ENCODE measurements at places on chromosomes 12 and 14. TPM values are rescaled to one million over a fixed set of nuclear protein-coding genes. Genes with fewer than 3 reads are reported as not detected.

Gene NAV3
- total RNA-seq: 23.0 TPM

Gene MYF6
- total RNA-seq: not detected

Gene ZNF140
- 12.0 TPM for total RNA-seq

Gene KRT6C
- not detected for total RNA-seq

Gene TMEM132C
- total RNA-seq: under 0.01 TPM

Gene ARHGAP9
- not detected for total RNA-seq
